ENCODE measurements at places on chromosomes 7 and 10.

GRCh38 chr10:49254556-49255318 lies 44.2 kb upstream of the C10orf71 start:
- DNase-seq, result no peak

- no peak for DNase-seq
Observed at GRCh38 chr7:69260023-69260422, 338.3 kb upstream of the AUTS2 start.

DNA sequence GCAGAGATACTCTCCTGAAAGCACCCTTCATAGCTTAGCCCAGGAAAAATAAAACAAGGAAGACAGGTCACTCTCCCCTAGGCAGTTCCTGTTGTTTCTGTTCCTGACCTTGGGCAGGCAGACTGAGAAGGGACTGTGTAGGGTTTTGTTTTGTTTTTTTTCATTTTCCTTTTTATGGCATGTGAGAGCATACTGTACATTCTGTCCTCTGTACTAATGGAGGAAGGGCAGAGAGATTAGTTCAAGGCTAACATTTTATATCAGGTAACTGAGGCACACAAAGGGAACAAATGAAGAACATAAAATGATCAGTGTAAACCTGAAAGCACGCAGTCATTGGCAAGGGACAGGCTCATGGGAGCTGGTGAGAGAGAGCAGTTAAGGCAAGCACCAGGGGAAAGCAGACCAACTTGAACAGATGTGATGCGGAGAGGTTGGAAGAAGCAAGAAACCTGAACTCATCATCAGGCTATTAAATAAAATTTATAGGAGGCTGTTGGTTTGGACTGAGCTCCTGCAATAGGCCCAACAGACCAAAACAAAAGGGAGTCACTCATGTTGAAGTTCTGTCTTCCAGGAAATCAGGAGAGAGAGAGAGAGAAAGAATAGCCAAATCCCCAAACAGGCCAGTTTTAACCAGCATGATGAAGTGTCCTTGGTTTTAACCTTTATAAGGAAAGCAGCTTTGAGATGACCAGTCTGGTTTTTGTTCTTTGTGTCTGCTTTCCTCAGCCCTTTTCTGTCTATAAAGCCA lies 34.1 kb upstream of the PDCD4 start:
- DNase-seq, result no peak

GRCh38 chr10:28790146-28790545 lies 112.8 kb downstream of the BAMBI start:
- DNase-seq, result no peak

- DNase-seq, result peak; percentile 67
Observed at GRCh38 chr7:34247468-34247867, 342.1 kb downstream of the BMPER start.

DNA sequence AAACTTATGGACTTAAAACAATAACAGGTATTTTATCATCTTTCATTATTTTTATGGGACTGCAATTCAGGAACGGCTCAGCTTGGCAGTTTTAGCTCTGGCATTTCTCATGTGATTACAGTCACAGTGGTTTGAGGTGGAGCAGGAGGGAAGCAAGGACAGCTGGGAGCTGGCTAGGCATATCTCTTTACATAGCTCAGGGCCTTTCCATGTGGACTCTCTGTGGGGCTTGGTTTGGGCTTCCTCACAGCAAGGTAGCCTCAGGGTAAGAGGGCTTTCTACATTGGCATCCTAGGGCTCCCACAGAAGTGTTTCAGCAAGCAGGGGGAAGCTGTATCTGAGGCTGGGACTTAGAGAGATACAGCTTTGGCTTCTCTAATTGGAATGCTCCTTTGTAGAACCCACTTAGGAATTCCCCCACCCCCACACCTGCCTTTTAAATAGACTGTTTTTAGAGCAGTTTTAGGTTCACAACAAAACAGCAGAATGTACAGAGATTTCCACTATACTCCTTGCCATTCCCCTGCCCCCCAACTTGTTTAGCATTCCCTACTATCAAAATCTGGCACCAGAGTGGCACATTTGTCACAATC lies 26.6 kb upstream of the SDHAF3 start:
- DNase-seq, result no peak

Measured in ELR (cell line).